NCI-H226 (cell line): ENCODE measurements at places on chromosomes 3 and 15.

DNA sequence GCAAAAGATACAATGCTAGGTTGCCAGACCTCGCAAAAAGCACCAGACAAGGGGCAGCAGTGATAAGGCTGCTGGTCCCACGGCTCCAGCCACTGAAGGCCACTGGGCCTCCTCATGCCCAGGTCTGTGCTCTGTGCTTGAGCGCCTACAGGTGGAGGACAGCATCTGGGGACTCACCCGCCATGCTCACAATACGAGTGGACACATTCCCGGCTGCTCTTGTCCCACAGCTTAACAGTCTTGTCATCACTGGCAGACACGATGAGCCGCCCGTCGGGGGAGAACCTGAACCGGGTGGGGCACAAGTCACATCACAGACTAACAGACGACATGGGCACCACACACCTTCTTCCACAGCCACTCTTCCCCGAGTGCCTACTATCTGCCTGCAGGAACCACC, 7.4 kb downstream of the POC1A start:
- no peak for DNase-seq

DNA sequence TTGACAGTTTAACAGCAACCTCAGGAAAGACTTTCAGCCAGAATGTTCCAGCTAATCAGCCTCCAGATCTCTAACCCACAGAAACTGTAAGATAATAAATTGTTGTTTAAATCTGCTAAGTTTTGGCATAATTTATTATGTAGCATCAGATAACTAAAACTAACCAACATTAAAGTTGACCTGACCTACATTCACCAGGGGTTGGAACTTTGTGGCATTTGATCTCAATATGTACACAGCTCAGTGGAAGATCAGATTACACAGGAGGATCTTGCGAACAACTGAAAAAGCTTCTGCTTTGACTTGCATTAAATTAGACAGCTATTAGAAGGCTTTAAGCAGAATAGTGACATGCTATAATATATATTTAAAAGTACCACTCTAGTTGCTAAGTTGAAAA, 91.4 kb upstream of the POU1F1 start:
- DNase-seq, result no peak

GRCh38 chr3:49638445-49638844, 35.7 kb upstream of the APEH start:
- peak; percentile 76 for DNase-seq

DNA sequence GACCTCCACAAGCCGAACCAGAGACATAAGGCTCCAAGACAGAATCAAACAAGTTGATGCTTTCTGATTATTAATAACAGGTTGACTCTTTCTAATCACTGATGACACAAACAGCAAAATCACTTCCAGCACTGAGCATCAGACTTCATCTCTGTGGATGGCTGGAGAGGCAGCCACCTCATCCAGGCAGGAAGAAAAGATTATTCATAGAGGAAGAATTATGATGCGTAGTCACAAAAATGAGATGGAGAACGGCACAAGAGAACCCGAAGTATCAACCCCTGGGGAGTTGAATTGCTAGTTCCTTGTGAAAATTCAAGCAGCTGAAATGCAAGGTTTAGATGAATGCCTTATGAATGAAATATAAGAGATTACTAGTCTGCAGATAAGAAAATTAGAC, 49.9 kb upstream of the LMCD1 start:
- DNase-seq, result peak; percentile 79

GRCh38 chr3:37660782-37661181, 200.9 kb upstream of the CTDSPL start:
- DNase-seq, result no peak

DNA sequence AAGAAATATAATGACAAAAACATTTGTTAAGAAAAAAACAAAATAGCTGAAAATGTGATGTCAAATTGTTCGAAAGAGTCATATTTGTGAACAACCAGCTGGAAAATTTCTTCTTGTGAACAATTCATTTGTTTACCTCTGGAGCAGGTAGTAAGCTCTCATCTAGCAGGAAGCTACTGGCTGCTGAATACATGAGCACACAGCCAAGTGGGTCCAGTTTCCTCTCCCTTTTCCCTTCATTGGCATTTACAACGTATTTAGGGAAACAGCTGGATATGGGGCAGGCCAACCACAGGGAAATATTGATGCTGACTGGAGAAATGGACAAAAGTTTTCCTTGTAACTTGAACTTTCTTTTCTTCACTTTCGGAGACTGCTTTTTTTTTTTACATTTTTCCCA, 1354.7 kb upstream of the EPHA6 start:
- no peak for DNase-seq

- no peak for DNase-seq
Observed at GRCh38 chr15:89360294-89360971, 25.8 kb upstream of the POLG start.
